Activated naive CD4-positive, alpha-beta T cell treated with anti-CD3 and anti-CD28 coated beads, Interleukin-2, amount 10 ng/mL, durations not matched to agents 7 days and 5 days (primary cell): ENCODE measurements at places on chromosomes 2 and 18.

DNA sequence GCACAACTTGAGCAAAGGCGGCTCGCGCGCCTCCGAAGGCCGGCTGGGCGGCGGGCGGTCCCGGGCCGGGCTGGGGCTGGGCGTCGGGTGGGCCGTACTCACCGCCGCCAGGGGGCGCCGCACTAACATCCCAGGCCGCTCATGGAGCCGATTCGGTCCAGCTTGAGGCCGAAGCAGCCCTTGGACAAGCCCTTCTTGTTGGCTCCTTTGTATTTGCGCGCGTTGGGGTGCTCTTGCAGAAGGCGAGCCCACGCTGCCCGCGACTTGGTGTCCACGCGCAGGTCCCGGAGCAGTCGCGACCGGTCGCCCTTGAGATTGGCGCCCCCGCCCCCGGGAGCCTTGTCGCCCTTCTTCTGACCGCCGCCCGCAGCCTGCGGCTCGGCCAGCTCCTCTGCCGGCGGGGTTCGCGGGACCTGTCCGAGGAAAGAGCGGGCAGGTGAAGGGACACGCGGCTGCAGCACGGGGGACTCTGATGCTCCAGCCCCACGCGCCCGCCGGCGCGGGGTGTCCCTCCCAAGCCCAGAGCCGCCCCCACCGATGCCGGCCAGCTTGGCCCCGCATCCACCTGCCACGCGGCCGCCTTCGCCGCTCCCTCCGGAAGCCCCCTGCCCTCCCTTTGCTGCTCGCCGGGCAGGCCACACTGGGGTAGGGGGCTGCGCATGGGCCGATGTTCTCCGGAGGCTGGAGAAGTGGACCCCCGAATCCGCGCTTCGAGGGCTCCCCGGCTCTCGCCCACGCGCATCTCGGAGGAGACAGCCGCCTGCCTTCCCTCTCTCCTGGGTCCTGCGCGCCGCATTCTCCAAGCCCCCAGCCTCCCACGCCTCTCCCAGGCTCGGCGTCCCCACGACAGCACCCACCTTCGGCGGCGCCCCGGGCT, 655 bp downstream of the NPPC start:
- DNase-seq: peak; percentile 75

DNA sequence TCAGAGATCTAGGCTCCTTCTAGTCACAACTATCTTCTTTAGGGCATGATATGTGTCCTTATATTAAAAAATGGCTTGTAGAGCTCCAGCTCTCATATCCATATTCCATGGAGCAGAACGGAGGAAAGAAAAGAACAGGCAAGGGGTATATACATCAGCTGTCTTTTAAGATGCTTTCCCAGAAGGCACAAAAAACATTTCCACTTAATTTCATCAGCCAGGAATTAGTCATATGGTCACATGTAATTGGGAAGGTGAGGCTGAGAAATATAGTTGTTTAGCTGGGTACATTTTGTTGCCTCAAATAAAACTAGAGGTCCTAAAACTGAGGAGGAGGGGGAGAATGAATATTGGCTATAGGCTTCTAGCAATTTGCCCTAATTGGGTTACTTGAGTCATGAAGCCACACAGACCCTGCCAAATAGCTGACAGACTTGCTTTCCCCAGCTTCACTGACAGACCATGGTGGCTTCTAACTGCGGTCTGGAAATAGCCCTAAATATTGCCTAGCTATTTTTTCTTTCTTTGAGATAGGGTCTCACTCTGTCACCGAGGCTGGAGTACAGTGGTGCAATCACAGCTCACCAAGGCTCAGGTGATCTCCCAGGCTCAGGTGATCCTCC, 20.0 kb downstream of the MAIP1 start:
- no peak for DNase-seq

DNA sequence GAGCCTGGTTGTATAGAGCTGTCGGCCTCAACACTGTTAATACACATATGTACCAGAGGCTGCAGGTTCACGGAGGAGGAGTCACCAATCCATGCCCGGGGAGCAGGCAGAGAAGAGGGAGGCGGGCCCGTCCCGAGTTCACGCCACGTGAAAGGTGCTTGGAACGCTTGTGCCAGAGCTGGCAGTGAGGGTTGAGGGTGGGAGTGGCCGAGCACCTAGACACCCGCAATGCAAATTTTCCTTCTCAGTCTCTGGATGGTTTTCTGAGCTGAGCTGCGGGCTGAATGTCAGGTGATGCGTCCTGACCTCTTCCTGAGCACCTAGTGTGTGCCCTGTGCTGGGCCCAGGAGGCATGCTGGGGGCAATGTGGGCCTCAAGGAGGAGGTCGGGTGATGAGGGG, 52.2 kb downstream of the ODC1 start:
- DNase-seq: no peak

DNA sequence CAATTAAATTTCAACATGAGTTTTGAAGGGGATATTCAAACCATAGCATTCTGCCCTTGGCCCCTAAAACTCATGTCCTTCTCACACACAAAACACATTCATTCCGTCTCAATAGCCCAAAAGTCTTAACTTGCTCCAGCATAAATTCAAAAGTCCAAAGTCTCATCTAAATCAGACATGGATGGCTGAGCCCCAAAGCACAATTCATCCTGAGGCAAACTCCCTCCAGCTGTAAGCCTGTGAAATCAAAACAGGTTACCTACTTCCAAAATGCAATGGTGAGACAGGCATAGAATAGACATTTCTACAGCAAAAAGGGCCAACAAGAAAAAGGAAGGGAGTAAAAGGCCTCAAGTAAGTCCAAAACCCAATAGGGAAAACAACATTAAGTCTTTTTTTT, 245.8 kb downstream of the TTC32 start:
- DNase-seq: no peak

- DNase-seq: no peak
These were observed 188.4 kb downstream of the CCDC85A start for GRCh38 chr2:56372071-56372656.

DNA sequence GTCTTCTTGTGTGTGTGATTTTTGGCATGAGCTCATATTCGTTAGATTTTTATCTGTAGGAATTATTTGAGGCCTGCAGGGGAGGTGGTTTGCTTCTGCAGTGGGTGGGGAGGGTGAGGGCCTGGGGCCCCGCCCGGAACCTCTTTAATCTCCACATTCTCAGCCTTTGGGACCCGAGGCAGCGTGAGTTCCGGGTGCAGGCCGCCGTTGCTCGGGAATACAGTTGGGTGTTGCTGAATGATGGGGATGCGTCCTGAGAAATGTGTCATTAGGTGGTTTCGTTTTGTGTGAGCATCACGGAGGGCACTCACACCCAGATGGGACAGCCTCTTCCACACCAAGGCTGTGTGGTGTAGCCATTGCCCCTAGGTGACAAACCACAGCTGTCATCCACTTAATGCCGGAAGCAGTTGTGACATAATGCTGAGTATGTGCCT, 13.7 kb upstream of the GAL3ST2 start:
- peak; percentile 27 for DNase-seq

DNA sequence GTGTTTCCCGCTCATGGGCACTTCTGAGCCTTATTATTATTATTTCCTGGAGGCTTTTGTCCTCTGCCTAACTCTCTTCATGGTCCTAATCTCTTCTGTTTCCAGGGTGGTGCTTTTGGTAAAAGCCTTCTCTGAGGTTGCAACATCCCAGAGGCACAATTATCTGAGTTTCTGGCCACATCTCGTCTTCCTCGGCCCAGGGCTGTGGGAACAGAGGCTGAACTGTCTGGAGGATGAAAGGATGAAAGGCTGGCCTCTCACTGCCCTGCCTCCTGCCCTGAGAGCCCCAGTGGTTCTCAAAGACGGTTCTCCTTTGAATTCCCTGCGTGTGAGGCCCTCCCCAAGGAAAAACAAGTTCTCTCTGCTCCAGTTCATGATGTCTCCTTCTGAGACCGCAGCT, 13.8 kb downstream of the GYPC start:
- DNase-seq: no peak

GRCh38 chr2:187383043-187383800, 64.8 kb downstream of the CALCRL start:
- no peak for DNase-seq
